Fibroblast of skin of abdomen (primary cell): ENCODE measurements at places on chromosomes 2 and 18.

GRCh38 chr2:101396316-101396717 lies 9.0 kb upstream of the CREG2 start:
- peak; percentile 93 for DNase-seq

DNA sequence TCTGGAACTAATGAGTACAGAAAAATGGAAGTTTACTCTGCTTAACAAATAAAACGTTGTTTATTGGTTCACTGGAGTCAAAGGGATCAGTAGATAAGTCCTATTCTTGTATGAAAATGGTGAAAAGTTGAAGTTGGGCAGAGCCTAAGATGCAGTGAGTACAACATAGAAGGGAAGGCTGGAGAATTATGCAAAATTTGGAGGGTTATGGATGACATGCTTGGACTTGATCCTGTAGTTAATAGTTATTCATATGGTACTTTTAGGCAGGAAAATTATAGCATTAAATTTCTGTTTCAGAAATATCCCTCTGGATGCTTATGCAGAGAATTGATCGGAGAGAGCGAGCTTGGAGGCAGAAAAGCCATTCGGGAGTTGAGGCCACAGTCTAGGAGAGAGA lies 167.6 kb downstream of the KCNS3 start:
- no peak for DNase-seq

GRCh38 chr18:35753306-35753910 lies 171.9 kb downstream of the GALNT1 start:
- peak; percentile 4 for DNase-seq

DNA sequence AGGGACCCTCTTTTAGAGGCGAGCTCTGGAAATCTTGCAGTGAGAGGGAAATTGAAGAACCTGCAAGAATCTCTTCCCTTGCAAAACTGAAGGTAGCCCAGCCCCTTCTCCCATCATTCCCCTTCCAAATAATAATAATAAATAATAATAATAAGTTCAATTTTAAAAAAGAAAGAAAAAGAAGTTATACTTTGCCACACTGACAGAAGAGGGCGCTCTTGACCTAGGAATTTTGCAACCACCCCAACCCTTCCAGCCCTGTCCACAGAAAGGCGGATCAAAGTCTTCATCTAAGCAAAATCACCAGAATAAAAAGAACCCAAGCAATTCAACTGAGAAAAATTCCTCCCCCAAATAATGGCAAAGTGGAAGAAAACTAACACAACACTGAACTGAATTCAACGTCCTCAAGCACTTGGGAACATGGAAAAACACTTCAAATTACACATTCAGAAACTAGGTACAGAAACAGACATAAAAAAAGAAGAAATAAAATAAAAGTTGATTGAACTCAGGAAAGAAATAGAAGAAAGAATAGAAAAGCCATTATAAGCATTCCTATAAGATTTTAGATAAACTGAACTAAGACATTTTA lies 98.9 kb upstream of the GLS start:
- peak; percentile 58 for DNase-seq

- no peak for DNase-seq
Measured at GRCh38 chr2:108383146-108383830, 5.5 kb downstream of the SULT1C4 start.

GRCh38 chr2:143397884-143398614 lies 268.8 kb downstream of the ARHGAP15 start:
- peak; percentile 37 for DNase-seq

DNA sequence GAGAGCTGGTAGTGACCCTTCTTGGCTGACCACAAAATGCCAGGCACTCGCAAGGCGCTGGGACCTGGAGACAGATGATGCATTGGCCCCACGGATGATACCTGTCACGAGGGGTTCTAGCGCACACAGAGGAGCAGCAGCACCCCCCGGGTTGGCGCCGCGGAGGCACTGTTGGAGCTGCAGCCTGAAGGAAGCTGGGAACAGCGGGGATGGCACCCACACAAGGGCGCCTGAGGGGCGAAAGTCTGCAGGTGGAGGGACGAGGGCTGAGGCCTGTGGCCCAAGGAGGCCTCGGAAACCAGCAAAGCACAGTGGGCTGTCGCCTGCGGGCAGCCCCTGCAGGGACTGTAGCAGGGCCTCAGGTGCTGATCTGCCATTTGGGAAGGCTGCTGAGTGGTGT lies 33.6 kb downstream of the FAM228A start:
- no peak for DNase-seq

- DNase-seq: no peak
Measured at GRCh38 chr2:240508832-240509545, 48.8 kb downstream of the ANKMY1 start.

DNA sequence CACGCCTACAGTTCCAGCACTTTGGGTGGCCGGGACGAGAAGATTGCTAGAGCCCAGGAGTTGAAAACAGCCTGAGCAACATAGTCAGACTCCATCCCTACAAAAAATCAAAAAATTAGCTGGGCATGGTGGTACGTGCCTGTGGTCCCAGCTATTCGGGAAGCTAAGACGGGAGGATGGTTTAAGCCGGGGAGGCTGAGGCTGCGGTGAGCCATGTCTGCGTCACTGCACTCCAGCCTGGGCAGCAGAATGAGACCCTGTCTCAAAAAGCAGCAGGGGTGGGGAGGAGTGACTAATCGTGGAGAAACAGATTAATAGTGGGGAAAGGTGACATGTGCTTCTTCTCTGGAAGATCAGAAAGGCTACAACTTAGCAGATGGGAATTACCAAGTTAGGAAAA lies 58.1 kb upstream of the GPC1 start:
- peak; percentile 73 for DNase-seq

DNA sequence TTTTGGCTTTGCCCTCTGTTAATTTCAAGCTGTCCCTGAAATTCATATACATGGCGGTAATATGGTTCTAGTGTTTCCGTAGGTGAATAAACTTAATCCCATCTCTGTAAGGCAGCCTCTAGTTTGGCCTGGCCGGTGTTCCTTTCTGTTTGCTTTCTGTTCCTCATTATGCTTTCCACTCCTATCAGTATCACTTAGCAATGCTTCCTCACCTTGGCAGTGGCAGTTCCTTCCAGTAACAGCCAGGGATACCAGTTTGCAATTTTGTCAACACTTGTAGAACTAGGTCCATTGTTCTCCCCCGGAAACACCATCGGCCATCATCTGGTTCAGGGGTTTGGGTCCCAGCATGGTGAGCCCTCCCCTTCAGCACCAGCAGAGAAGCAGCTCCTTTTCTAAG lies 18.2 kb upstream of the TNP1 start:
- DNase-seq: no peak

- no peak for DNase-seq
Measured at GRCh38 chr2:2577407-2577831, 246.3 kb upstream of the MYT1L start.

GRCh38 chr2:239991689-239992314 lies 33.3 kb downstream of the NDUFA10 start:
- peak; percentile 48 for DNase-seq

DNA sequence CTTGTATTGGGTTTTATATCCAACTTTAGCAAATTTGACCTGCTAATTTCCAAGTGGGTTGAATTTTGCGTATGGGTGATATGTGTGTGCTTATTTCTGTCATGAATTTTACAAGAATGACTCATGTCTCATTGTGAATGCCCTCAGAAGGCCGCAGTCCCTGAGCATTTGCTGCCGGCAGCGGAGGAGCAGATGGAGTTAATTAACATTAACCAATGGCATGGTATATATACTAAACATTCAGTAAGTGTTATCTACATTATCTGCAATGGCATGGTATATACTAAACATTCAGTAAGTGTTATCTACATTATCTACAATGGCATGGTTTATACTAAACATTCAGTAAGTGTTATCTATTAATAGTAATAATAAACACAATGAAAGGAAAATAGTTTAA lies 90.1 kb downstream of the DOK6 start:
- DNase-seq: peak; percentile 92

DNA sequence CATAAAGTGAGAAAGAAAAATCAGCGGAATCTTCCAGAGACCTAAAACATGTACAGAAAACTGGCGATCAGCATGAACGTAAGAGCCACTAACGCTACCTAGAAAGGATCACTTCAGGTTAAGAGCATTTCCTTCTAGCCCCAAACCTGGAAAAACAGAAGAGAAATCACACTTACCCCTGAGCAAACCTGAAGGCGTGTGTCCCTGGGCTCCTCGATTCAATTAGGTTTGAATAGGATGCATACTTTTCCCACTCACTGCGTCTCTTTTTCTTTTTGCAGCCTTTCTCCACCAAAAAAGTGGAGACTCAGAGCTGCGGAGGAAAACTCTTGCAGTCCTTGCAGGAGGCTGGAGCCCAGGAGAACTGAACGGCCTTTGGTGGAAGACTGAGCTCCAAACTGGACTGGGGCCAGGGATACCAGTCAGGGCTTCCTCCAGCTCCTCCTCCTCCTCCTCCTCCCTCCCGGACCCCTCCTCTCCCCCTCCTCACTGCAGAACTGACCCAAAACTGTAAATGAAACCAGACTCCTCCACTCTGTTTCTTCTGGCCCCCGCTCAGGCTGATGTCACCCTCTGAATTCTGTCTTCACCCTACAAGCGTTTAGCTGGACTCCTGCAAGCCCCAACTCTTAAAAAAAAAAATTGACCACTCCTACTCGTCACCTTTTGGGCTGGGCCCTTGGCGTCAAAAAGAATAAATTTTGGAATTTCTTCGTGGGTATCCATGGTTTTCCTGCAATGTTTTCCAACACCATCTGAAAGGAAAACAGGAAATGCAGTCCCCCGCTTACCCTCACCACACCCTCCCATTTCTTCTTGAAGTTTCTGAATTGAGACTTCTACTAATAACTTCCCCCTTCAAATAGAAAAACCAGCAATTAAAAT lies at the start of gene COL6A3:
Gene COL6A3 (minus strand): TSS at position 388 of the 885 bp plus-strand sequence. CDS start 17,347 bp downstream, outside the sequence.
- peak; percentile 98 for DNase-seq

DNA sequence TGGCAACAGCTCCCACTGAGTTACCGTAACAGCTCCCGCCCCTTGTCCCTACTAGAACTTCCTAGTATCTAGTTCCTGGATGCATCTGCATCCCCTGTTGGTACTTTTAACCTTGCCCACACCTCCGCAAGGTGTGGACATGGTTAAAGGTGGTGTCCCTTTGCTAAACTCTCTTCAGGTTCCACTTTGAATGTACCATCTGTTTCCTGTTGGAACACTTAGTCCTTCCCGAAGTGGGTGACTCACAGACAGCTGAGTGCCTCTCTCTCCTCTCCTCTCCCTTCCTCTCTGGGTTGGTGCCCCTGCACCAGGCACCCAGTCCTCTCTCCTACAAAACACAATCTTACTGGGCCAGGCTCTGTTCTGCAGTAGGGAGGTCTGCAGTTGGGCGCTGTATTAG lies 19.6 kb upstream of the REL start:
- DNase-seq: no peak

- DNase-seq: peak; percentile 53
Measured at GRCh38 chr18:45171679-45172191, 443.5 kb upstream of the SLC14A2 start.

GRCh38 chr2:239247401-239248245 lies 153.2 kb downstream of the HDAC4 start:
- DNase-seq: no peak

DNA sequence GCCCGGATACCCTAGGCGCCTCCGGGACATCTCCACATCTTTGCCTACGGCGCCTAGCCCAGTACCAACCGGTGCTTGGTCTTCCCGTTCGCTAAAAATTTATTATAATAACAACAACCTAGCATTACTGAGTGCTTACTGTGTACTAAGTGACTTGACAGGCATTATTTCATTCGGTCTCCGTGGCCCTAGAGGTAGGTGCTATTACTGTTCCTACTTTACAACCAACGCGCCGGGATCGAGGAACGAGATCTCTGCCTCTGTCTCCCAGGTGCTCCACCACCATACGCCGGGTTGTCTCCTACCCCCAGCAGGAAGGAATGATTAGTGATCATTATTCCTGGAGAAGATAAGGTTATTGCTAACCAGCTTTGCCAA lies 657 bp upstream of the BIN1 start:
- peak; percentile 13 for DNase-seq

DNA sequence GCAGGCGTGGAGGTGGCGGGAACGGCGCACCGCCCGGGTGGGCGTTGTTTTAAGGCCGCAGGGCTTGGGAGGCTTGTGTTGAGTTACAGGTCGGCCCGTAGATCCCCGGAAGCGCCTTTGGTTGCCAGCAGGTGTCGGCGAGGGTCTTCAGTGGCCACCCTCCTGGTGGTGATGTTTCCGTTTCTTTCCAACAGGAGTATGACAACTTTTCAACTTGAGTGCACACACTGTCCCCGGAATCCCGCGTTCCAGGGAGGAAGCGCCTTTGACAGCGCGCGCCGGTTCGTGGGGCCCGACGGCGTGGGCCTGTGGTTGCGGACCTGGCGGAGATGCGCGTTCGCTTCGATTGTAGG lies 1.0 kb upstream of the HDAC4 start:
- no peak for DNase-seq

GRCh38 chr2:16478434-16479210 lies 187.0 kb downstream of the CYRIA start:
- peak; percentile 35 for DNase-seq

DNA sequence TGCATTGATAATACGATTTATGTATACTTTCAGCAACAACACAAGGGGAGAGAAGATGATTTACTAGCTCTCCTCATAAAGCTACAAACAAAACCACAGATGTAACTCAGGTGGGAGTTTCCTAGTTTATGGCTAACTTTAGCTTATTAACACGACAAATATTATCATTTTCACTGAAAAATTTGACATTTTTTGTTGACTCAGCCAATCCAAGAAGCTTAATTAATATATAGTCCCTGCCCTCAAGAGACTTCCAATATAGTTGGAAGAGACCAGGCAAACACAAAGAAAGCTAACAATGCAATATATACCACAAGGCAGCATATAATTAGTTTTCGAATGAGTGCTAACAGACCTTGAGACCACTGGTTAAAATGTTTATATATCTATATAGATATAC lies 775 bp downstream of the WDR12 start:
- no peak for DNase-seq

- DNase-seq: no peak
Measured at GRCh38 chr2:99801327-99801901, 311.6 kb upstream of the REV1 start.

GRCh38 chr2:166375195-166375735 lies 479 bp downstream of the SCN9A start:
- no peak for DNase-seq

DNA sequence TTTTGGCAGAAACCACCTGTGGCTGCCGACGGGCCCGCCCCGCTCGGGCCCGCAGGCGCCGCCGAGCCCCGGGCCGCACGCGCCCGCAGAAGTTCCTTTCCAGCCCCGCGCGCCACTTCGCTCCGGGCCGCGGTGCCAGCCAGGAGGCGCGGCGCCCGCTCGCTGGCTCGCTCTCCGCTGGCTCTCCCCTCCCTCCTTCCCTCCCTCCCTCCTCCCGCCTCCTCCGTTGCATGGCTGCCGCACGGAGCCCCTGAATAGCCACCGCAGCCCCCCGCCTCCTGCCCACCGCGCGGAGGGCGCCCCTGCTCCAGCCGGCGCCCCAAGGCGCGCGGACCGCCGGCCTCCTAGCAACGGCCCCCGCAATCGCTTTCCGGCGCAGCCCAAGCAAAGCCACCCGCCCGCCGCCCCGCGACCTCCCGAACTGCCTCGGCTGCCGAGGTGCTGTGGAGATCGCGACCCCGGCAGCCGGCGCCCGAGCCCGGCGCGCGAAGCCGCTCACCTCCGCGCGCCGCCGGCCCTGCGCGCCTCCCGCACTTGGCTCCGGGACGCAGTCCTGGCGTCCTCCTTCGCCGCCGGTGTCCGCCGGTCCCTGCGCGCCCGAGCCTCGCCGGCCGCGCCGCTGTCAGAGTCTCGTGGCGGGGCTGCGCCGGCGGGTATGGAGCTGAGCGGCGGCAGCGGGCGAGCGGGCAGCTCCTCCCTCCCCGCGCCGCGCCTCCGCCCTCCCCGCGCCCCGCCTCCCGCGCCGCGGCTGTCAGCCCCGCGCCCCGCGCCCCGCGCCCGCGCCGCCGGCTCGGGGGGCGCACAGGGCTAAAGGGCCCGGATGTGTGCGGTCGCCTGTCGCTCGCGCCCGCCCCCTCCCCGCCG lies at the start of gene ZBTB7C:
Gene ZBTB7C (minus strand): TSS at position 657 of the 864 bp plus-strand sequence.
- no peak for DNase-seq

- no peak for DNase-seq
Measured at GRCh38 chr2:17160594-17160993, 357.6 kb downstream of the RAD51AP2 start.
